Skeletal muscle tissue (tissue), 5 donors: ENCODE measurements at places on chromosomes 5 and 9. TPM values are rescaled to one million over a fixed set of nuclear protein-coding genes. Genes with fewer than 3 reads are reported as not detected.

ZNF300 gene
- 5.2 TPM for total RNA-seq

PTGDS gene
- 4.2 TPM for total RNA-seq

F2R gene
- total RNA-seq = 13.0 TPM

SPINK4 gene
- not detected for total RNA-seq

WASHC1 gene
- total RNA-seq = 5.7 TPM

ADRB2 gene
- 3.1 TPM for total RNA-seq

DND1 gene
- not detected for total RNA-seq

PHYKPL gene
- 38.1 TPM for total RNA-seq

ST8SIA4 gene
- total RNA-seq = 6.3 TPM

CDKN2A gene
- total RNA-seq = not detected

NPR3 gene
- total RNA-seq = 9.9 TPM
